ENCODE measurements at places on chromosomes 1 and 21. TPM values are rescaled to one million over a fixed set of nuclear protein-coding genes. Genes with fewer than 3 reads are reported as not detected.

The WNT4 gene
- 0.13 TPM for total RNA-seq

The VPS45 gene
- 21.2 TPM for total RNA-seq

The PTPN14 gene
- total RNA-seq: 58.9 TPM

The ANGPTL3 gene
- not detected for total RNA-seq

The BATF3 gene
- 3.0 TPM for total RNA-seq

The LHX8 gene
- total RNA-seq: not detected

The EPHB2 gene
- 88.5 TPM for total RNA-seq

The BMP8A gene
- total RNA-seq: 0.13 TPM

The NUAK2 gene
- 1.2 TPM for total RNA-seq

The FAM72C gene
- 3.7 TPM for total RNA-seq

The RIPPLY3 gene
- total RNA-seq: not detected

The CNR2 gene
- not detected for total RNA-seq

The C8B gene
- not detected for total RNA-seq

The CRB1 gene
- not detected for total RNA-seq

The ATP5PO gene
- 177 TPM for total RNA-seq

Data from pulmonary artery endothelial cell (primary cell).